IMR-90 (cell line): ENCODE measurements at places on chromosomes 4 and X. TPM values are rescaled to one million over a fixed set of nuclear protein-coding genes. Genes with fewer than 3 reads are reported as not detected.

GRCh38 chr4:167966143-167966542, 126.2 kb upstream of the ANXA10 start:
- no peak for DNase-seq

DNA sequence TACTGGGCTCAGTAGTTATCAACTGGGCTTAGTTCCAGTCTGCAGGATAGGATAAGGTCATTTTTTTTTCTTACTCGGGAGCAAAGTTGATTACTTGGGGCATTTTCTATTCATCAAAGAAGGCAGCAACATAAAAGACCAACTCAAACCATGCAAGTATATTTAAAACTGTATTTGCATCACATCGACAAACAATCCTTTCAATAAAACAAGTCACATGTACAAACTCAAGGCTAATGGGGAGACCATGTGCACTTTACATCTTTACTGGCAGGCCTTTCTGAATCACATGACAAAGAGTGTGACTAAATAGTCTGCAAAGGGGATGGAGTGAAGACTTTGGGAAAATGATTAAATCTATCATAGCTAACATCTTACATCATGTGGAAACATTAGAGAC, 610.4 kb upstream of the BOD1L1 start:
- DNase-seq: no peak

DNA sequence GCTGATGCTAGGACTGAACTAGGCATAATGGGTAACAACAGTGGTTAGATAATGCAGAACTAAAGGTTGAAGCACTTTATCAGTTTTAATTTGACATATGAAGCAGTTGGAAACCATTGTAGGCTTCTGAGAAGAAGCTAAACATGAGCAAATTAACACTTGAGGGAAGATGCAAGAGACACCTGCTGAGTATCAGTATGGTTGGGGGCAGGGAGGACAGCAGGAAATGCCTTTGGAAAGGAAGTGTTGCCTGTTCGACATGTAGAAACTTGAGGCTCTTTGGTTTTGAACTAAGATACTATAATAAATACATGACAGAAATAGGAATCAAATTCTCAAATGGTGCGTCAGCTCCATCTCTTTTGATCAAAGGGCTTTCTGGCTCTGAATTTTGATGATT, 115.6 kb downstream of the FHIP1A start:
- no peak for DNase-seq

GRCh38 chr4:114598191-114599121, at the start of gene UGT8:
UGT8 (plus strand) TSS chr4:114598807; CDS start chr4:114622881, 24,074 bp downstream.
- no peak for DNase-seq

DNA sequence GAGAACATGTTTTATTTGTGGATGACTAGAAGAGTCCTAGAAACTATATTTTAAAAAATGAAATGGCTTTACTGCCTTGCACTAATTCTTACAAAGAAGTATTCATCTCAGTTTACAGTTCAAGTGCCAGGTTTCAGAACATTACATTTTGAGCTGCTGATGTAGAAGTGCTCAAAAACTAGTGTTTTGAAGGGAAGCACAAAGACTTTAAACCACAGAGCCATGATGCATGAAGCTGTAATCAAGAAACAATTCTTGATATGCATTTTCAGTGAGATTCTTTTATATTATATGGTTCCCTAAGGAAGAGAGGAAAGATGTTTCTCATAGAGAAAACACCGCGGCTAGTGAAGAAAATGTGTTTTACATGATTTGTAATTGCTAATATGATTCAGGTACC, 1163.0 kb downstream of the RAPGEF2 start:
- no peak for DNase-seq

DNA sequence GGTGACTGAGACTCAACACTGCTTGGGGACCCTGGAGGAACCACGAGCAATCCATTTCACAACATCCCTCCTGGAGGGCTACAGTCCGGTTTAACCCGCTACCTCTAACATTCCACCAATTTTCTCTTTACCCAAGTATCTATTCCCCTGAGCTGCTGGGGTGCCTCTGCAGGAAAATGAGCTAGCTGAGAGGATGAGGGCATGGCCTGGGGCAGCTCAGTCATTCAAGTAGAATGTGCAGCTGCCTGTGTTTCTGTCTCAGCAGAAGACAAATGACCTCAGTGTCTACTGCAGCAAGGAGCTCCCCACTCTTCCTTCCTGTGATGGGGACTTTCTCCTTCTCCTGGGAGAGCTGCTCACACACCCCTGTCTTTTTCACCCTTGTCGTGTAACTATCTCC, 120.8 kb downstream of the ZNF518B start:
- no peak for DNase-seq

- DNase-seq: peak; percentile 13
Observed at GRCh38 chr4:189117426-189117825, 823.2 kb upstream of the FRG1 start.

- peak; percentile 63 for DNase-seq
Observed at GRCh38 chr4:37803348-37803973, 23.0 kb upstream of the PGM2 start.

GRCh38 chrX:107135049-107135964, 16.7 kb upstream of the RBM41 start:
- peak; percentile 54 for DNase-seq

DNA sequence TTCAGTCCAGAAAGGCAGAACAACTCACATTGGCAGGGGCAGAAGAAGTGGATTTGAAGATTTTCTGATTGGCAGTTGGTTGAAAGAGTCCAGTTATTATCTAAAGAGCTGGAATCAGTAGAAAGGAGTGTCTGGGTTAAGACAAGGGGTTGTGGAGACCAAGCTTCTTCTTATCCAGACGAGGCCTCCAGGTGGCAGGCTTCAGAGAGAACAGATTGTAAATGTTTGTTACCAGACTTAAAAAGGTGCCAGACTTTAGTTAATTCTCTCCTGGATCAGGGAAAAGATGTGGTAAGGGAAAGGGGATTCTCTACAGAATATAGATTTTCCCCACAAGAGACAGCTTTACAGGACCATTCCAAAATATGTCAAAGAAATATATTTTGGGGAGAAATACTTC, 36.7 kb upstream of the TLR3 start:
- DNase-seq: no peak

DNA sequence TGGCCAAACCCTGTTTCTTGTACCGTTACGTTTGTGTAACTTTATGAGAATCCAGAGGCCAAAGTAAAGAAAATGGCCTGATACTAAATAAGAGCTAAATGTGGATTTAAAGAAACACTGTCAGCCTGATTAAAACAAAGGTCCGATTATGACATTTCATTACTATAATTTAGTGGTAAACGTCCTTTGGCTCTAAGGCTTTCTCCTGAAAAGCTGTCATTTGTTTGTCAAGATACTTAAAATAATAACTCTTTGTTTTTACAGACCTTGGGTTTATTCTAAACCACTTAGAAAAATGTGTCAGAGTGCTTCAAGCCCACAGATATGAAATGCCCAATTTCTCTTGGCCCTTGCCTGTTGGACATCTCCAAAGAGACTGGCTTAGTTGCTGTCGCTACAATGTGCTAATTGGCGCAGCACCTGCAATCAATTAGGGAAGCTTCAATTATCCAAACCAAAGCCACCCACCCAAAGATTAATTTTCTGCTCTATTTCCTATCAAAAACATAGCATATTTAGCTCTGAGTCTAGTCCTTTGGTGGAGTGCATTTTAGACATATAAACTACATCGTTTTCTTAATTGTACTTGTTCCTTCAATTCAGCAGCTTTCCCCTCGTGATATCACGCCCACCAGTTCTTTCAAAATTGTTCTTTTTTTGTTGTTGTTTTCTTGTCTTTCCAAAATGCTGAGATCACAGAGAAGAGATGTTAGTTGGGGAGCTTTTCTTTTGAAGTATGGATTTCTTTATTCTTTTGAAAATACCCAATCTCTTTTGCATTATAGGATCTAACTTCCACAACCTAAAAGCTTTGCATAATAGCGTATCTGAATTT, 13.6 kb downstream of the SMIM20 start:
- no peak for DNase-seq

- no peak for DNase-seq
Observed at GRCh38 chr4:181853881-181854511, 389.2 kb upstream of the TENM3 start.

DNA sequence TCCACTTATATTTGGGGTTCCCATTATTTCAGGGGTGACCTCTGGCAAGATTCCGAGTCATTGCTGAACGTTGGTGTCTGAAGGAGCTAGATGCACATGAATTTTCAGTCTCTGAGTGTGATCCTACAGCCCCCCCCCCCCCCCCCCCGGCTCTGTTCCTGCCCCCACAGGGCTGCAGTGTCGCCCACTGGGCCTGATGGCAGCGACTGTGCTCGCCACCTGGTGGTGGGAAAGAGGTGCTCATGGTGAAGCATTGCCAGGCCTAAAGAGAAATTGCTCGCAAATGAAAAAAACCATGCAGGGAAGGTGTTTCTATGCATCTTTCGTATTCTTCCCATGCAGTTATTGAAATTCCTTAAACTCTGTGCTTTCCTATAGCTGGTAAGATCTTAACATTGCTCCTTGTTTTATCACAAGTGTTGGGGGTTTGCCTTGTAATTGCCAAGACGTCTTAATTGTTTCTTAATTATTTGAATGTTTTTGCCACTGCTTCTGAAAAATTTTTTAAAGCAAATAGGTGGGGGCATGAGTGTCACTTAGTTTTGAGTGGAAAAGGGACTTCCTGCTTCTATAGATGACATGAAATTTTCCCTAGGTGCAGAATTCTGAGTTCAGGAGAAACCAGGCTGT, 63.2 kb downstream of the CLDN22 start:
- peak; percentile 54 for DNase-seq

DNA sequence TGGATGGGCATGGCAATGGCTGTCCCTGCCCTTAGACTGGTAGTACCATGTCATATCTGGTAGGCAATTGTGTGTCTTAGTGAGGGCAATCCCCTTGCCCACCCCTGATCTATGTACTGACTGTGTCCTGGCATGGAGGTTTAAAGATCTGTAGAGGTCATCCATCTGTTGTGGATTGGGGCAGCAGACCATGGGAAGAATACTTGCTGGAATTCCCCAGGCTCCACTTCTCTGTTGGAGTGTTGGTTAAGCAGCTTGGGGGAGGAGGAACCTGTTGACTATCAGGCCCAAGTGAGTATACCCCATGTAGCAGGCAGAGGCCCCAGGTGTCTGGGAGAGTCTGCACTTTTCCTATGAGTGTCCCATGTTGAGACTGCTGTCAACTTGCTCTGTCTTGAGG, 246.7 kb upstream of the DIPK2B start:
- DNase-seq: no peak

Gene NDNF
- total RNA-seq: under 0.01 TPM in 1 of 2 replicates, not detected in the other

Gene CCDC110
- total RNA-seq: 0.90 and 1.4 TPM in 2 replicates

Gene CYP2U1
- 11.1 and 13.6 TPM in 2 replicates for total RNA-seq

Gene ZFP92
- under 0.01 TPM in 2 replicates for total RNA-seq

Gene ARSJ
- total RNA-seq: 126 and 143 TPM in 2 replicates

Gene CFI
- 0.18 and 0.28 TPM in 2 replicates for total RNA-seq

Gene SPANXN4
- total RNA-seq: not detected in 2 replicates

Gene S100G
- not detected in 2 replicates for total RNA-seq

Gene CD99L2
- total RNA-seq: 17.4 and 20.6 TPM in 2 replicates

Gene AVPR2
- total RNA-seq: not detected in 2 replicates
